Psoas muscle (tissue), 8 donors: ENCODE measurements at places on chromosomes 12 and 14. TPM values are rescaled to one million over a fixed set of nuclear protein-coding genes. Genes with fewer than 3 reads are reported as not detected.

AHNAK2 gene
- total RNA-seq, result 4.1 TPM

DNA sequence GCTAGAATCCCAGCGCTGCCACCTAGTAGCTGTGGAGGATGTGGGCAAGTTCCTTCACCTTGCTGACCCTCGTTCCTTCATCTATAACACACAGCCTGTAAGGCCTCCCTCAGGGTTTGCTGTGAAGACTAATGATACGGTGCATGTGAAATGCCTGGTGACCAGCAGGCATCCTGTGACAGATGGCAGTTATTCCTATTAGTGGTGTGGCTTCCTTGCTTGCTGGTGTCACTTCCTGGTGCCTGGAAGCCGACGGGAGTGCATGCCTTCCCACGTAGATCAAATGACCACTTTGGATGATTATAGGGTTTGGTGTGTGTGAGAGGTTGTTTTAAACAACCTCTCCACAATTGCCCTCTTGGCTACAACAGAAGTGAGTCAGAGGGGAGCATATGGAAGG lies 894.9 kb downstream of the VRK1 start:
- DNase-seq, result no peak
- H3K4me1 ChIP-seq, result no peaks in the 10 kb centered on the region
- no peaks in the 10 kb centered on the region for H3K36me3 ChIP-seq
- no peak overlapping the region for H3K4me3 ChIP-seq

- no peak overlapping the region for H3K4me3 ChIP-seq
- no peaks in the 10 kb centered on the region for H3K36me3 ChIP-seq
- H3K4me1 ChIP-seq, result peaks cover 7% of the 10 kb centered on the region
- no peak overlapping the region for H3K27ac ChIP-seq
- DNase-seq, result no peak
- H3K27me3 ChIP-seq, result no peaks in the 10 kb centered on the region
These were observed 48.3 kb downstream of the NPAS3 start for GRCh38 chr14:32986791-32987540.

DNA sequence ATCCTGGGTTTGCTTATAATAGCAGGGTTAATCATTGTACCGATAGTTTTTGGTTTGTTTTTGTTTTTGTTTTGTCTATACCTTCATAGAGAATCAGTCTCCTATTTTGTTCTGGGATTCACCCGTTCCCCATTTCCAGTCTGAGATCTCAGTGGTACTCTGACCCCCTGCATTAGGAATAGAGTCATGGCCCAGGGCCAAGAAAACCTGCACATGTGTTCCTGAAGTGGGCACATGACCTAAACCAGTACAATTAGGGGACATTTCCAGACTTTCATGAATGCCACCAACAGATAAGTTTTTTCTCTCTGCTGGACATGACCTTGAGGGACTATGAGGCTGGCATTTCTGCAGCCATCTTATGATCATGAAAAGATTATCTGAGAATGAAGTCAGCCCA lies 52.5 kb downstream of the MRPL42 start:
- no peak overlapping the region for H3K4me3 ChIP-seq
- H3K27ac ChIP-seq, result no peak overlapping the region
- no peak for DNase-seq

STON2 gene
- total RNA-seq, result 96.2 TPM

DNA sequence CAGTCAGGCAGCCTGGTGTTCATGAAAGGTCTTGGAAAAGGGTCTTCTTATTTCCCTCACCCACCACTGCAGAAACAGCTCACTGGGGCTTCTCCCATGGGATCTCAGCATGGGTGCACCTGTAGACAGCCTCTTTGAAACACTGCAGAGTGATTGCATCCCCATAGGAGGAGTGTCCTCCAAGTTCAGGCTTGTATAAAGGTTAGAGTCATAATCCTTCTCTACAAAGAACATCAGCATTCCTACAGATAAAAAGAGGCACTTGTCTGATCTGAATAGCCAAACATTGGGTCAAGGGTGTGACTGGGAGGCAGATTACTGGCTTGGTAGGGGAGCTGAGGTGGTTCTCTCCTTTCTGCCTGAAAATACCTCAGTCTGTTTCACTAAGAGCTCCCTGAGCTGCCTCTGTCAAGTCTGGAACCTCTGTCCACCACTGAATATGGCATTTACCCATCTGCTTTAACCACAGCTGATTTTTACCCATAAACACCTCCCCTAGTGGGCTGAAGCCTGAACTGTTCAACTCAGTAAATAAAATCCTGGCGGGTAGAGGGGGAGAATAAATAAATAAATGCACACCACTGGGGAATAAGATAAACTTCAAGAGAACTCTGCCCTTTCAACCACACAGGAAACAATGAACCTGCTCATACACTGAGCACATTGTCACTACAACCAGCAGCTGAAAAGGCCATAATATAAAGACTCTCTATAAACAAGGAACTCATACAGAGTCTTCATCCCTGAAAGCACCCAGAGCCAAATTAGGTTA lies 120.7 kb upstream of the SCAF11 start:
- no peaks in the 10 kb centered on the region for H3K4me1 ChIP-seq
- no peak overlapping the region for H3K27ac ChIP-seq
- no peaks in the 10 kb centered on the region for H3K27me3 ChIP-seq
- DNase-seq, result no peak
- H3K36me3 ChIP-seq, result no peaks in the 10 kb centered on the region
- no peak overlapping the region for H3K4me3 ChIP-seq

SART3 gene
- total RNA-seq, result 25.6 TPM

GRCh38 chr14:42316693-42317092 lies 710.0 kb downstream of the LRFN5 start:
- no peak overlapping the region for H3K4me3 ChIP-seq
- no peaks in the 10 kb centered on the region for H3K27me3 ChIP-seq
- no peak overlapping the region for H3K27ac ChIP-seq
- DNase-seq, result no peak
- no peaks in the 10 kb centered on the region for H3K36me3 ChIP-seq
